Omental fat pad (tissue), 4 donors: ENCODE measurements at places on chromosomes 11 and 22.

GRCh38 chr11:121394785-121395184 is 57.3 kb upstream of the SORL1 start:
- no peak for DNase-seq

GRCh38 chr11:72595292-72595684 is 78.9 kb downstream of the PDE2A start:
- DNase-seq: no peak

- DNase-seq: peak; percentile 57
Observed at GRCh38 chr22:17570851-17571631, 7.7 kb downstream of the SLC25A18 start.

DNA sequence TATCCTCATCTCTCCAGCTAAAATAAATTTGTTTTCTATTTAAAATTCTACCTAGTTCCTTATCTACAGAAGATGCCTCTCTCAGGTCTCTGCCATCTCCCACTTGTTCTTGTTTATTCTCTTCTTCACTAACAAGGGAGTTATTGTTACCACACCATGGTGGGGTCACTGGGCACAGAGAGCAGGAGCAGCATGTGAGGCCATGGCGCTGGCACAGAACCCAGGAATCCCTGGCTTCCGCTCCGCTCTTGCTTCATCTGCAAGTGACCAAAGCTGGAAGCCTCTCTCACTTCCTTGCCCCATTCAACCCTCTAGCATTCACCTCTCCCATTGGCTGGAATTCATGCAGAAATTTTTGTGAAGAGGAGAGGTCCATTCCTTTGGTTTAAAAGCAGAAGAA is 190.7 kb upstream of the NCAM1 start:
- DNase-seq: no peak
